Right ventricle myocardium superior (tissue), 1 donor: ENCODE measurements at places on chromosomes 1 and 21.

- no peak for DNase-seq
Measured at GRCh38 chr1:240608707-240609106, 3.2 kb downstream of the GREM2 start.

DNA sequence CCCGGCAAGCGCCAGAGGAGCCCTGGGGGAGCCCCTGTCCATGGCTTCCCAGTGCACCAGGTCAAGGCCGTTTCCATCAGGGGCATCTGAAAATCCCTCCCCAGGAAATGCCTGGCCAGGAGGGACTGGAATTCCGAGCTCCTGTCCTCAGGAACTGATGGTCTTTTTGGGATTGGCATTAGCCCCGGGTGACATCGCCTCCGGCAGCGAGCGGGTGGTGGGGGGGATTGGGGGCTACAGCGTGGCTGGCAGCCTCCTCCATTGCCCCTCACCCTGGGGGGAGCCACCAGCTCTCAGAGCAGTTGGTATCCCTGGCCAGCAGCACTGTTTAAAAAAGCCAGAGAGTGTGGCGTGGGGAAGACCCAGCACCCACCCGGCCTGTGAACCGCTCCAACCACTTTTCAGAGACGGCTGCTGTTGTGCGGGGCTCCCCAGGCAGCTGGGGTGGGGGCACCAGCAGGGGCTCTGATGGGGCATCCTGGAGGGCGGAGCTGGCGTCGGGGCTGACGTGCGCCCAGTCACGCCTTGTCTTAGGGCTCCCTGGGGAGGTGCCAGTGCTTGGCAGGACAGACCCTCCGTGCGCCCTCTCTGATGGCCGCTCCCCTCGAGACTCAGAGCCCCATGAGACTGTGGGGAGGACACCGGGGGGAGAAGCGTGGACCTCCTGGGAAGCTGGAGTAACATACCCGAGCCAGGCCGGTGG lies 62.9 kb upstream of the TTC34 start:
- DNase-seq, result no peak

GRCh38 chr1:181179987-181180365 lies 91.5 kb downstream of the IER5 start:
- peak; percentile 81 for DNase-seq

- peak; percentile 64 for DNase-seq
Measured at GRCh38 chr1:65175171-65176055, 27.4 kb downstream of the AK4 start.

DNA sequence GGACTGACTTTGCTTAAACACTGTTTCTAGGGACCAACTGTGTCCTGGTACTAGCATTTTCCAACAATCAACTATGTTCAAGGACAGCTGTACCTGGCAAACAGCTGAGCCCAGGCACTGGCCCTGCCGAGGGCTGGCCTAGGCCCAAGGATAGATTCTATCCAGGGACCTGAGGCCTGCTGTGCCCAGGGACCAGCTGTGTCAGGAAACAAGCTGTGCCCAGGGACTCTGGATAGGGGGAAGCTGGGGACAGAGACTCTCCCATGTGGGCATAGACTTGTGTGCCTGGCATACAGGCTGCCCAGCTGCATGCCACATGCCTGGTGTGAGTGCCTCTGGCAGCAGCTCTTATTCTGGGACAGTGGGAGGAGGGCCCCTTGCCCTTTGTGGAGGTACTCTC lies 38.1 kb upstream of the POU3F1 start:
- peak; percentile 71 for DNase-seq

- DNase-seq, result no peak
Measured at GRCh38 chr1:154619181-154619948, 11.4 kb upstream of the ADAR start.

- no peak for DNase-seq
Measured at GRCh38 chr1:31792541-31792940, 23.3 kb downstream of the SPOCD1 start.

- DNase-seq, result no peak
Measured at GRCh38 chr21:16075649-16076282, 346.0 kb downstream of the USP25 start.

DNA sequence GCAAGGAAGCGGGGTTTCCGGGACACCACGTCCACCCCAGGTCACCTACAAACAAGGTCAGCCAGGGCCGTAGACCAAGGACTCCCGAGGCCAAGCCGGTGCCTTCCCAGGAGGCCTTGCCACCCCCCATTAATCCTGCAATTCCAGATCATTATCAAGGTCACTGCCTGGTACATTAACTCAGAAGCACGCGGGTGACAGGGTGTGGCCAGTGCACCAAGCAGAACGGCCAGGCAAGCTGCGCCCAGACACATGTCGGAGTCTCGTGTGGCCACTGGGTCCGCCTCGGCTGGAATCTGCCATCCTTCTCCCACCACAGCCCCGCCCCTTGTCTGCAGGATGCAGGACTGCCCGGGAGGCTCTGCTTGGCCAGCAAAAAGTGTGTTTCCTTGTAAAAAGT lies 144.7 kb downstream of the PRDM16 start:
- DNase-seq, result no peak

GRCh38 chr1:7084232-7084894 lies 299.1 kb downstream of the CAMTA1 start:
- DNase-seq, result no peak

DNA sequence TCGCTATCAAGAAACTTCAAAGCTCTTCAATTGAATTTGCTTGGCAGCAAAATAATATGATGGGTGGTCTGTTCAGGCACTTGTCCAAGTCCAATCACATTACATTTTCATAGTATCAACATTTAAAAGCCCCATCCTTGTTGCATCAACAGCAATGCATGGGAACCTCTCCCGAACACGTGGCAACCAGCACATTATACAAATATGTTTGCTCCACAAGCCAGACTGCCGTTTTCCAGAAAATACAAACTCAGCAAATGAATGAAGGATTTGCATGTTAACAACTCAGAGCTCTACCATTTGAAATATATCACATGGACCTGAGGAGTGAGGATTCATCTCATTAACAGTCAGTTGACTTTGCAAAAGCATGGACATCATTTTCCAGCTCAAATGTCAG lies 20.0 kb upstream of the LYPLAL1 start:
- no peak for DNase-seq
